ENCODE measurements at places on chromosomes 7 and 10.

DNA sequence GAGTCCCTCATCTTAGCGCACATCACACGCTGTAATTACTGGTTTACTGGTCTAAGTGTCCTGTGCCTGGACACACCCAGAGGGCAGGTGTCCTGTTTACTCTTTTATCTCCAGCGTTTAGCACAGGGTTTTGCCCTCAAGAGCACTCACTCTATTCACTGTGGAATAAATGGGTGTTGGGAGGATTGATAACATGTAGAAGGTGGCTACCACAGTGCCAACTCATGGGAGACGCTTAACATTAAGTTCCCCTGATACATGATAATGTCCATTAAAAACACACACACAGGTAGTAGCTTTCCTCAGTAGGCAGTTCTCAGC lies 96.1 kb upstream of the EFCAB10 start:
- DNase-seq, result no peak

GRCh38 chr7:118517275-118517674 lies 292.8 kb downstream of the ANKRD7 start:
- DNase-seq, result no peak

DNA sequence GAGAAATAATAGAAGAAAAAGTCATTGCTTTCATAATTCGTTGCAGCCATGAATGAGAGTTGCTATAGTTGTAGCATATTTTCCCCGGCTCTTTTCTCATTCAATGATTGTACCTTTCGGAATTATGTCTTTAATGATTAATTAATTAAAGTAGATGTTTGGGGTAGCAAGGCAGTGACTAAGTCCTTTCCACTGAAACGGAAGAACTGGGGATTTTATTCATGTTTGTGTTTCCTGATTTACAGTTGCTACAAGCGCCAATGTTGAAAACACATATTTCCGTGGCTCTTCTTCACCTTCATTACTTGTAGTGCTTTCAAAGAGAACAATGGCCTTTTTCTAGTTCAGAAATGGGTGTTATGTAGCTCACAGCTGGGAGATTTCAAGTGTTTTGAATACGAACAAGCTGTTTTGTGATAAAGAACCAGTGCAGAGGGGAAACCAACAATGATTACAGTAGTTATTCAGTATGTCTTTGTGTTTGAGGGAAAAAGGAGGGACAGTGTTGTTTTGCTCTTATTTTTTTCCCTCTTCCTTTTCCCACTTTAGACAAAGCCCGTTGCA lies 153.5 kb downstream of the NSUN6 start:
- no peak for DNase-seq

DNA sequence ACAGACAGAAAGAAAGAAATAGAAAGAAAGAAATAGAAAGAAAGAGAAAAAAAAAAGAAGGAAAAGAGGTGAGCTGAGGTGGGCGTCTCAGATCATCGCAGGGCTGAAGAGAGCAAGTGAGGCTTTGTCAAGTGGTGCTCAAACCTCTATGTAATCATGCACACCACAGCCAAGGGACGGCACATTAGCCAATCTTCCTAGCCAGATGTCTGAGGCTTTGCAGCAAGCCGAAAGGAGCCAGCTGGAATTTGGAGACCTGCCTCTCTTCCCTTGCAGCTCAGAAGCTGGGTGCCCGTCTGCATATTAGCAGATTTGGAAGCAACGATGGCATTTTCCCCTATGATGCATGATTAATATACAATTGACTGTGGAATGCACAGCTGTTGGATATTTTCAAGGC lies 52.5 kb downstream of the ADRA2A start:
- no peak for DNase-seq

Measured in C1 segment of cervical spinal cord (tissue), 14 donors.